Activated CD4-positive, alpha-beta memory T cell treated with anti-CD3 and anti-CD28 coated beads, Interleukin-2, amount 10 ng/mL, durations not matched to agents 7 days and 5 days (primary cell): ENCODE measurements at places on chromosomes 2 and 18. TPM values are rescaled to one million over a fixed set of nuclear protein-coding genes. Genes with fewer than 3 reads are reported as not detected.
A peak's percentile ranks its signal among the peaks of the same experiment; 100 is the strongest.

GRCh38 chr18:24071029-24071428 lies 56.5 kb downstream of the TTC39C start:
- no peak for DNase-seq

DNA sequence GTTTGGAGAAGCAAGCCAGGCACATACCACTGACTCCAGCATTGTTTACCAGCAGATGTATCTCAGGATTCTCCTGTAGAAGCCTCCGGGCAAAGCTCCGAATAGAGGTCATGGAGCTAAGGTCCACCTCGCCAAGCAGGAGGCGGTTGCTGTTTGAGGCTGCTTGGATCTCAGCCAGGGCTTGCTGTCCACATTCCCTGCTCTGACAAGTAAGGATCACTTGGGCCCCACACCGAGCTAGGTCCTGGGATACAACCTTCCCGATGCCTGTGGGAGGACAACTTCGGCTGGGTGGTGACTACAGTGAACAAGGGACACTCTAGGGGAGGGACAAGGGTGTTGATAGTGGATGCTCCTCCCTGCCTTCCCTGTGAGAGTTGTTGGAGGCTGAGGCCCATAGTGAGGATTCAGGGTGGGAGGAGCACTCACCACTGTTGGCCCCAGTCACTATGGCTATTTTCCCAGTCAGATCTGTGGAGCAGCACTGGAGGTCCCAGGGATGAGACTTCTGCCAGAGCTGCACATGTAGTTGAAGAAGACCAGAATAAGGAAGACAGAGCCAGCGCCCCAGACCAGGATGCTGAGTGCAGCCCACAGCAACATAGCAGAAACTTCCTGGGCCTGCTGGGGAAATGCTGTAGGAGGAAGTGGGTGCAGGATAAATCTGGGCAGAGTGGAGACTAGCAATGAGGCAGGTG lies 8.3 kb downstream of the C2orf81 start:
- DNase-seq = no peak

DNA sequence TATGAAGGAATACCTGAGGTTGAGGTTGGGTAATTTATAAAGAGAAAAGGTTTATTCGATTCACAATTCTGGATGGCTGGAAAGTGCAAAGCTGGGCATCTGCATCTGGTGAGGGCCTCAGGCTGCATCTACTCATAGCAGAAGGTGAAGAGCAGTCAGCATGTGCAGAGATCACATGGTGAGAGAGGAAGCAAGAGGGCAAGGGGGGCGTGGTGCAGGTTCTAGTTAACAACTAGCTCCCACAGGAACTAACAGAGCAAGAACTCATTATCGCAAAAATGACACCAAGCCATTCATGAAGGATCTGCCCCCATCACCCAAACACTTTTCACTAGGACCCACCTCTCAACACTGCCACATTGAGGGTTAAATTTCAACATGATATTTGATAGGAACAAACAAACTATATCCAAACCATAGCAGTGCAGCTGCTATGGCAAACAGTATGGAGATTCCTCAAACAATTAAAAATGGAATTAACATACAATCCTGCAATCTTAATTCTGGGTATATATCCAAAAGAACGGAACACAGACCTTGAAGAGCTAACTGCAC lies 72.8 kb upstream of the LDLRAD4 start:
- no peak for DNase-seq

DNA sequence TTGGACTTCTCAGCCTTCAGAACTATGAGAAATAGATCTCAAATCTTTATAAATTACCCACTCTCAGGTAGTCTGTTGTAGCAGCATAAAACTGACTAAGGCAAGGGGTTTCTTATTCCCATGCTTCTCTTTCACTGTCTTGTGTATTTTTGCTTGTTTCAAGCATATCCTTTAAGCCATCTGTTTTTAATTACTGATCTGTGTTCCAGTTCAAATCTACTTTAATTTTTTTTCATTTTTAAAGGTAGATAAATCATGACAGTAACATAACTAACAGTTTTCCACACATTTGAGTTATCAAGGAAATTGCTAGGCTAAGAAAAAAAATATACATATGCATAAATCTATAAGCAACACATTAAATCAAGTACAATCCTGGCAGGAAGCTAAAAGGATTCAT lies 317.9 kb upstream of the TNP1 start:
- no peak for DNase-seq

DNA sequence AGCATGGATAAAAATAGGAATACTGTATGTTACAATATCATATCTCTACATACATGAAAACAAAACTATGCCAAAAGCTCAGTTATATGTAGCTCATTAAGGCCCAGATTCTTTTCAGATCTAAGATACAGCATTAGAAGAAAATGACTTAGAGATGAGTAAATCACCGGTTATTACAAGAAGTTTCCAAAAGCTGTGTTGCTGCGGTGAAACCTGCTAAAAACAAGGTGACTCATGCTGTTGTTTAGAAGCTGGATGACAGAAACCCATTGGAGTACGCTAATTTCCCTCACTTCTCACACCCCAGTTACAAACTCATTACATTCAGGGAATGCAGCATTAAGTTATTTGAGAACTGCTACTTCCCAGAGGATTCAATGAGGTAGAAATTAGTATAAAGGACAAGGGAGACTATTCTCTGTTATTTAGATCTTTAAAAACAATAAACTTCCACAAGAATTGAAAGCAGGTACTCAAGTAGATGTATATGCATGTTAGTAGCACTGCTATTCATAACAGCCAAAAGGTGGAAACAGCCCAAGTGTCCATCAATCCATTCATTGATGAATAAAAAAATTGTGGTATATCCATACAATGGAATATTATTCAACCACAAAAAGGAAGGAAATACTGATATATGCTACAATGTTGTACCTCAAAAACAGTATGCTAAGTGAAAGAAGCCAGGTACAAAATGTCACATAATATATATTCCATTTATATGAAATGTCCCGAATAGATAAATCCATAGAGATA lies 32.6 kb downstream of the RBKS start:
- peak; percentile 40 for DNase-seq

DNA sequence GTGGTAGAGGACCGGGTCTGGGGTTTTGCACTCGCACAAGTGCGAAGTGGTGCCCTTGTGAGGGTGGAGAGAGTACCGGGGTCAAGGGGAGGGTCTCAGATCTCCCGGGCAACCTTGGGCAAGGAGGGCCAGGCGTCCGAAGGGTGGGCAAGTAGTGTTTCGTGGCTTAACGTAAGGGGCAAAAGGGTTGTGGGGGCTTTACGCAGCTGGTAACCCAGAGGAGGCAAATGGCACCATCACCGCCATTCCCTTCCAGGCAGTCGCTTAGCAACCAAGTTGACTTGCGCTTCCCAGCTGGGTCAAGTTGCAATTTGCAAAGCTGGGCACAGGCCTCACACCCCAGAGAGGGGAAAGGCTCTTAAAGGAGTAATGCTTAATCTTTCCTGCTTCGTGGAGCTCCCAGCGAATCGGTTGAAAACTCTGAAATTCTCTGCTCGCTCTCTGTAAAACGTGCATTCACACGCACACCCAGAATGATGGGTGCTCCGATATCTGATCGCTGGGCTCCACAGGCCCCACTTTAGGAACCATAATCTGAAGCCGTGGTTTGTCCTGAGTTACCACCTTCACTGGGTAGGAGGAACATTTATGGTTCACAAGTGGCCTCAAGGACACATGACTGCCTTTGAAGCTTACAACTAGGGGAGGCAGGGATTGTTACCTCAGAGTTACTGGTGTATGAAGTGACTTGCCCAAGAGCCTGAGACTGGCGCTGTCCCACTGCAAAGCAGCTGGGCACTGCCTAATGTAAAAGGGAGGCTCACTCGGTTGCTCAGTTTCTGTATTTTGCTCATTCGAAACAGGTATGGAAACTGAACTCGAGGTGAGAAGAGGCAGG lies 127.9 kb downstream of the UXS1 start:
- DNase-seq = no peak

- DNase-seq = no peak
Measured at GRCh38 chr2:26298286-26298637, 47.7 kb upstream of the SELENOI start.

DNA sequence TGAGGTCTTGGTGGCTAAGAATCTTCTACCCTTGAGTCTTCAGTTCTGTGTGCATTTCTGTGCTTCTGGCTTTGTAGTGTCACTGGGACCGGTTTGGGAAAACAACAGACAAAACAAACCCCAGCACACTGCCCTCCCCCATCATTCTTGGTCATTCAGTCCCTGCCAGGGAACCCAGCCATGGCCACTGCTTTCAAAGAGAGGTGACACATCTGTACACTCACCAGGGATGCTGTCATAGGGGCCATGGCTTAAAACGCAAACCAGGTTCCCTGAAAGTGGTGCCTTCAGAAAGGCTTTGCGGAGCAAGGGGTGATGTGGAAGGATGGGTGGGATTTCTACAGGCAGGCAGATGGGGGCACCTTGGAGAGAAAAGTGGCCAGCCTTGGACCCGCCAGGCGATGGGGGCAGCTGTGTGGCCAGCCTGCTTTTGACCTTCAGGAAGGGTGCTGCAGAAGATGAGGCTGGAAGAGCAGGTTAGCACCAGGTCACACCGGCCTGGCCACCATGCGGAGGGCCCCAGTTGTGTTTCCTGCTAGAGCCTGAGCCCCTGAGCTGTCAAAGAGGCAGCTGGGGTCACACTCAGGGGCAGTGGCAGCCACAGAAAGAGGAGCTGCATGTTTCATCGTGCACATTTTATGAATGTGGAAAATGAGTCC lies 101.3 kb downstream of the INHBB start:
- no peak for DNase-seq

- no peak for DNase-seq
Measured at GRCh38 chr2:199456383-199457146, 1.2 kb downstream of the SATB2 start.

DNA sequence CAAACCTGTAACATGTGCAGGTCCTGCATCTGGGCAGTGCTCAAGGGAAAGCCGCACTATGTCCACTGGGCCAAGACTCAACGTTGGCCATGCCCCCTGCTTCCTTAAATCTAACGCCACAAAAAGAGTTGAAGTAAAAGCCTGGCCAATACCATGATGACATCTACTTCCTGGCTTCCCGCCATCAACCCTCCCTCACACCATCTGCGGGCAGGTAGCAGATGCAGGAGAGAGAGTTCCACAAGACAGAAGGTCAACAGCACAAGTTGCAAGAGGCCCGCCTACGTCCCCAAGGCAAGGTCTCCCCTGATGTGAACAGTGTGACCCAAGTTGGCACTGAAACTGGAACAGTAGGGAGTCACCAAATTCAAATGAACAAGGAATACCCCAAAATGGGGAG lies 48.4 kb downstream of the ABCG8 start:
- DNase-seq = no peak

DNA sequence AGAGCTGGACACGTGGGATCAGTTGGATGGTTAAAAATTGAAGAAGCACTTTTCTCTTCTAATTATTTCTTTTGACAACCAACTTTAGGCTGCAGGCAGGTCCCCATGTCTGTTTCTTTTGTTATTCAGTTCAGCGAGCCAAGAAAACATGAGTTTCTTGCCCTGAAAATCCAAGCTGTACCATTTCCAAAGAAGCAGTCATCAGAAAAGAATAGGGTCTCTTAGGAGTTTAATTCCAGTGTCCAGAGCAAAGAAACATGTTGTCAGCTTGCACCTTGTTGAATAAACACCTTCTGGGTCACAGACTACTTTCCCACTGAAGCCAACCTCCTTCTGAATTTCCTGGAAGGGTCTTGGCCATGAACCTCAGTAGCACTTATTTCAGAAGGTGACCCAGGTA lies 170.5 kb upstream of the COPS8 start:
- no peak for DNase-seq

GRCh38 chr2:135149251-135149650 lies 97.2 kb downstream of the RAB3GAP1 start:
- no peak for DNase-seq

GRCh38 chr2:173708806-173709205 lies 256.4 kb downstream of the SP3 start:
- no peak for DNase-seq

GRCh38 chr2:63737081-63737751 lies 104.5 kb upstream of the UGP2 start:
- no peak for DNase-seq

- DNase-seq = no peak
Measured at GRCh38 chr2:234318361-234318760, 178.5 kb downstream of the ARL4C start.

GRCh38 chr18:6414118-6414722 lies 491 bp downstream of the L3MBTL4 start:
- peak; percentile 38 for DNase-seq

DNA sequence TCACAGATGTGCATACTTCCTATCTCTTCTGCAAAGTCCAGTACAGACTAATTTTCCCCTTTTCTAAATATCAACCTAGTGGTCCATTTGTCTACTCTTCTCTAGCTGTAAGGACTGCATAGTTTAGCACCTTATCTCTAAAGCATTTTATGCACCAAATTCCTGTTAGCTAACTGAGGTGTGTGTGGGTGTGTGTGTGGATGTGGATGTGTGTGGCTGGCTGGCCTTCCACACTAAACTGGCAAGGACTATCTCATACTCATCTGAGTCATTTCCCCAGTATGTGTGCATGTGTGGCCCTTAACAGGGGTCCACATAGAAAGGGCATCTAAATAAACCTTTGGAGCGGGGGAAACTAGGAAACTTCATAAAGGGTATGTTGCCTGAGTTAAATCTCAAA lies 139.6 kb downstream of the TTC32 start:
- DNase-seq = no peak

- DNase-seq = no peak
Measured at GRCh38 chr2:45024600-45025291, 15.5 kb upstream of the SIX2 start.

DNA sequence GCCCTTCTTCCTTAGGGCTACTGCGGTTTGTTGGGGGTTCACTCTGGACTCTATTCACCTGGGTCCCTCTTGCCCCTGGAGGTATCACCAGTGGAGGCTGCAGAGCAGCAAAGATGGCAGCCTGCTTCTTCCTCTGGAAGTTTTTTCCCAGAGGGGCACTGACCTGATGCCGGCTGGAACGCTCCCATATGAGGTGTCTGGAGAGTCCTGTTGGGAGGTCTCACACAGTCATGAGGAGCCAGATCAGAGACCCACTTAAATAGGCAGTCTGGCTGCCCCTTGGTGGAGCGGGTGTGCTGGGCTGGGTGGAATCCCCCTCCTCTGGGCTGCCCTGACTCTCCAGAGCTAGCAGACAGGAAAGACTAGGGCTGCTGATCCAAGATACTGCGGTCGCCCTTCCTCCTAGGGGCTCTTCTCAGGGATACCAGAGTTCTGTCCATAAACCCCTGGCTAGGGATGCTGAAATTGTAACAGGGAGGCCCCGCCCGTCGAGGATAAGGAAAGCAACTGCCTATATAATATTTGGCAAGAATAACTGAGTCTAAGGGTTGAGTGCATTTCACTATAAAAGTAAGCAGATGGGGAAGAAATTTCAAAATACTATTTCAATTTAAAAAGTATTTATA lies 140.7 kb downstream of the NOL4 start:
- DNase-seq = no peak

GRCh38 chr2:54429811-54430551 lies 26.1 kb upstream of the SPTBN1 start:
- peak; percentile 16 for DNase-seq

- no peak for DNase-seq
Measured at GRCh38 chr2:12623051-12623450, 93.7 kb upstream of the TRIB2 start.

- no peak for DNase-seq
Measured at GRCh38 chr2:131050896-131051295, 42.4 kb downstream of the FAM168B start.

Gene CD8B2
- not detected for total RNA-seq

Gene MROH2A
- not detected for total RNA-seq

Gene RAX
- total RNA-seq = 0.10 TPM

Gene CTAGE1
- total RNA-seq = not detected

Gene CYP27A1
- total RNA-seq = not detected

Gene DNAJC5G
- total RNA-seq = not detected

Gene ARHGAP15
- 167 TPM for total RNA-seq

Gene UBE2F
- 82.7 TPM for total RNA-seq
